ENCODE measurements at places on chromosomes 1 and 21. TPM values are rescaled to one million over a fixed set of nuclear protein-coding genes. Genes with fewer than 3 reads are reported as not detected.
A peak's percentile ranks its signal among the peaks of the same experiment; 100 is the strongest.

DNA sequence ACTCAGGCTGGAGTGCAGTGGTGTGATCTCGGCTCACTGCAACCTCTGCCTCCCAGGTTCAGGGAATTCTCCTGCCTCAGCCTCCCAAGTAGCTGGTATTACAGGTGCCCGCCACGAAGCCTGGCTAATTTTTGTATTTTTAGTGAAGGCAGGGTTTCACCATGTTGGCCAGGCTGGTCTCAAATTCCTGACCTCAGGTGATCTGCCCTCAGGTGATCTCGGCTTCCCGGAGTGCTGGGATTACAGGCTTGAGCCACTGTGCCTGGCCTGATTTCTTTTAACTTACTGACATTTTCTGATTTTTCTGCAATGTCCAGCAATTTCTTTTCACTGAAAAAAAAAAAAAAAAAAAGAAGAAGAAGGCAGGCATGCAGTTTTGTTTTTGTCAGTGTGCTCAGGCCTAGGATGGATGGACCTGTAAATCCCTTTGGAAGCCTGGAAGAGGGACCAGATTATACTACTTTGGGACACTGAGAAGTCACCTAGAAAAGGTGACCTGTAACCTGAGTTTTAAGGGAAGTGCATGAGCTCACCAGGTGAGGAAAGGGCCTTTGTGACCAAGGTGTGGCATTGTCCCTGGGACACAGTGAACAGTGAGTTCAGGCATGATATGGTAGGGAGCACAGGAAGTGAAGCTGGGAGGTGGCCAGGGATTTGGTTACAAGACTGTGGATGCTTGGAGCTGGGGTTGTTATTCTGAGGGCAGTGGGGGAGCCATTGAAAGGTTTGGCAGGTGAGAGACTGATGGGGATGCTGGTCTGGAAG, 2.7 kb upstream of the TMEM61 start:
- DNase-seq: no peak

- no peak for DNase-seq
These were observed 1.5 kb downstream of the GALNT2 start for GRCh38 chr1:230068621-230068873.

DNA sequence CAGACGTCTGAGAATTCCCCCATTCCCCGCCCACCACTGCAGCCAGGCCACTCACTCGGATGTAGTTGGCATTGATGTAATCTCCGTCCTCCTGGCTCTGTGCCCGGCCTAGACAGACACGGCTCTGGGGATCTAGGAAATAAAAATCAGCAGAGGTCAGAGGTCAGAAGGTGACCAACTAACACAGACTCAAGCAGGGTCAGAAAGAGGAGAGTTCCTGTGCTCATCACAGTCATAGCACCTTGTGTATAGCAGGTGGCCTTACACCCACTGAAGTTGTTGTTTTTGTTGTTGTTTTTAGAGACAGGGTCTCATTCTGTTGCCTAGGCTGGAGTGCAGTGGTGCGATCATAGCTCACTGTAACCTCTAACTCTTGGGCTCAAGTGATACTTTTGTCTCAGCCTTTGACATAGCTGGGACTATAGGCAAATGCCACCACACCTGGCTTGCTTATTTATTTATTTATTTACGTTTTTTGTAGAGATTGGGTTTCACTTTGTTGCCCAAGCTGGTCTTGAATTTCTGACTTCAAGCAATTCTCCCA, 4.9 kb downstream of the PTPN7 start:
- DNase-seq: no peak

DNA sequence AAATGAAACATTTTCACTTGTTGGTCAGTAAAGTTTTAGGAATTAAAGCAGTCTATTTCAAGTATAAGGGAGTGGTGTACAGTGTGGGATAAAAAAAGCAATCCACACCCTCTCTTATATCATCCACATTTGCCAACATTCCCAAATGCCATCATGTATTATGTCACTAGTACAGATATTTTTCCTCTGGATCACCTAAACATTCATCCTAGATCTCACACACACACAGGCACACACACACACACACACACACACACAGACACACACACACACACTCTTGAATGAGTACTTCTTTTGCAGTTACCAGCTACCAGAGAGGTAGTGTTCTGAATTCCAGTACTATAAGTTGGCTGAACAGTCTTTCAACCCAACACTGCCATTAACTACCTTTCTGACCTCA, 1369.1 kb upstream of the ADGRL4 start:
- no peak for DNase-seq

GRCh38 chr1:58397187-58397820, 149.2 kb downstream of the OMA1 start:
- DNase-seq: no peak

DNA sequence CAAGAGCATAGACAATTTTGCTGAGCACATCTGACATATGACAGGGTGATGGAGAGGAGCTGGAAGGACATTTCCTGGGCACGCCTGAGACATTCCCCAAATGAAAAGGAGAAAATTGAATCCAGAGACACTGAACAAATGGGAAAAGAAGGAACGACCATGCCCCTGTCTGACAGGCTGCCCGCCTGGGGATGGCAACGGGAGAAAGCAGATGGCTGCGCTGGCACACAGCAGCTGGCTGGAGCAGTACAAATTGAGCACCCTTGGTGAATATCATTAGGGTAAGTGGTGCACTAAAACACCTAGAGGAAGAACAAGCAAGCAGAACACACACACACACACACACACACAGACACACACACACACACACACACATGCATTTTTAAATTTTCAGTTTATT, 174.3 kb upstream of the DUSP10 start:
- no peak for DNase-seq

GRCh38 chr1:5568321-5568720, 423.9 kb downstream of the NPHP4 start:
- DNase-seq: no peak

DNA sequence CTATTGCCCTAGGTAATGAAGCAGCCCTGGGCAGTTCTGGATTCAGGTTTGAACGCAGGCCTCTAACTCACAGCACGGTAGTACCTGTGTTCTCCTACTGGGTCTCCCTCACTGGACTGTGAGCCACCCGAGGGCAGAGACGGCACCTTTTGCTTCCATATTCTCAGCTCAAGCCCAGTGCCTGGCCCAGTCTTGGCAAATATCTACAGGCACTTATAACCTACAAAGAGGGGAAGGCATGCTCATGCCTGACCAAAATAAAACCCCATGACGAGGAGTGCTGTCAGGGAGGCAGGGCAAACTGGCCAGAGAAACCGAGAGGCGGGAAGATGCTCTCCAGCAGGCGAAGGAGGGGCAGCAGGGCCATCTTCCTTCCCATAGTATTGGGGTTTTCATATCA, 91.1 kb downstream of the DDX20 start:
- DNase-seq: no peak

DNA sequence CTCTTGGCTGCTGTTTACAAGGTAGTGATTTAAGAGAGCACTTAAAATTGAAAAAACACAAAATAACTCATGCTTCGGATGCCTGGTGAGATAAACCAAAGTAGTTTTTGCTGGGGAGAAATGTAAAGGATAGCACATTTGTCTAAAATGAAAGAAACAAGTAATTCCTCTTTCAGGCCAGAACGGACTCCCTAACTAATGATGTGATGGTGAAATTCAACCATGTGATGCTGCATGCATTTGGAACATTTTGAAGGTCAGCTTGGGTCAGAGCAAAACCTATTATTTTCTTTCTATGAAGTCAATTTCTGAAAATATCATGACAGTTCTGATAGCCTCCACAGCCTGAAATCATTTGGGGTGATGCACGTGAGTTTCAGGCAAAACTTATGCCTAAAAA, 27.6 kb downstream of the NMNAT2 start:
- DNase-seq: no peak

DNA sequence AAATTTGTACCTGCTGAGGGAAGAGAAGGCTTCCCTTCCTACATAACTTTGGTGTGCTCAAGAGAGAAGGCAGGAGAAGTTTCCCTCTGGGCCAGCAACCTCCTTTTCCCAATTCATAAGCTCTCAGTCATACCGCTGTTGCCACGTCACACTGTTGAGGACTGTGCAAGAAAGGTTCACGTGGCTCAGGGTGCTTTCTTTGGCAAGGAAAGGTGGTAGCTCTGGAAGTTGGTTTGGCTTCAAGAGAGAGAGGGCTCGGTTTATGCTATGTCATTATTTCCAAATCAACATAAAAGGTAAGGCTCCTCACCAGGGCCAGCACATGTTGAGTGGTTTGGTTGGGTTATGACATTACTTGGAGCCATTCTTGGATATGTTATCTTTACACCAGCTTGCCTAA, 77.3 kb downstream of the TNFSF18 start:
- no peak for DNase-seq

DNA sequence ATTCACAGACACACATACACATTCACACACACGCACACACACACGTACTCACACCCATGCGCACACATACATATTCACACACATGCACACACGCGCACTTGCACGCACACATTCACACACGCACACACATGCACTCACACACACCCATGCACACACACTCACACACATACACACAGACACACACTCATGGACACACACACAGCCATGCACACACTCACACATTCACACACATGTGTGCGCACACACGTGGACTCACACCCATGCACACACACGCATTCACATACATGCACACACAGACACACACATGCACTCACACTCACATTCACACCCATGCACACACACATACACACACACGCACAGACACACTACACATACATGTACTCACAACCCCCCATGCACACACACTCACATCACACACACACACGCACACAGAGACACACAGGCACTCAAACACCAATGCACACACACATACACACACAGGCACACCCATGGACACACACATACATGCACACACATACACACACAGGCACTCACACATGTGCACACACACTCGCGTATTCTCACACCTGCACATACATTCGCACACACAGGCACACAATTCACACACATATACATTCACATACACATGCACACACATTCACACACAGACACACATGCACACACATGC, 589.1 kb downstream of the PTPRU start:
- DNase-seq: peak; percentile 15

- no peak for DNase-seq
These were observed 38.0 kb downstream of the LAMC1 start for GRCh38 chr1:183061194-183061593.

DNA sequence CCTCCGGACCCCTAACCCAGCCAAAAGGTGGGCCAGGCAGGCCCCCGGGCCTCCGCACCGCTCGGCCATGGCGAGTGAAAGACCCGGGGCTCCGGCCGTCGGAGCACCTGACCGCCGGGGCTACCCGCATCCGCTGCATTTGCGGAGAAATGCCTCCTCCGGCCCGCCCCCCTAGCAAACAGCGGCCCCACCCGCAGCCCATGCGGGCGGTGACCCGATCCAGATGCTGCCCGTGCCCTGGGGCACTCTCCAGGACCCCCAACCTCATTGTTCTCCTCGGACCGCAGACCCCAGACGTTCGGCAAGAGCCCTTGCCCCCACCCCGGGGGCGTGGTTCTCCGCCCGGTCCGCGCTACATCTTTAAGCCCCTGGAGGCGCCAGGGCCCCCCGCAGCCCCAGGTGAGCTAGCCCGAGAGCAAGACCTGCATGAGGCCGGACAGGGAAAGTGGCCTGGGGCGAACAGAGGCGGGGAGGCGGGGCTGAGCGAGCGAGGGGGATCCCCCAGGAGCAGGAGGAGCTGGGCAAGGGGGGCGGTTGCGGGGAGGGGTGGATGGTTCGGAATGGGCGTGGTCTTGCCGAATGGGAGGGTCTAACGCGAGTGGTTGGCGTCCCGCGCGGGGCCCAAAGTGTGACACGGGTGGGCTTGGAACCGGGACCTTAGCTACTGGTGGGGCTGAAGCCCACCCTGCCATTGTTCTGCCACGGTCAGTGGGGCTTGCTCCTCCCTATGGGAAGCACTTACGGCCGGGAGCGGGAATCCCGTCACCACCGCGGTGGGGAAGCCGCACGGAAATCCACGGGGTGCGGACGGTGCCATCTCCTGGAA, 6.3 kb upstream of the CRYBG2 start:
- DNase-seq: no peak

DNA sequence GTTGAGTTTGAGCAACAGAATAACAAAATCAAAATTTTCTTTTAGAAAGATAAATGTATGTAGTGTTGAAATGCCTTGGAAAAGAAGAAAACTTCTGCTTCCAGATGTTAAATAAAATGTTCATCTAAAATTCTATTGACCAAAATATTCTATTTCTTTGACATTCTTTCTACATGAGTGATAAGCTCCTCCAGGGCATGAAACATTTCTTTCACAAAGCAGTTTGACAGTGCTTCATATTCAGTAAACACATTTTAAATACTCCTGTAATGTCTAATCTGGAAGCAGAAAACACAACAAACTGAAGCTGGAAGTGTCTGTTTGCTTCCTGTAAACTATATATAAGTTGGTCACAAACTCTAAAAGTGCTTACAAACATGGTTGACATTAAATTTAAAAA, 61.5 kb downstream of the RGS21 start:
- DNase-seq: no peak

DNA sequence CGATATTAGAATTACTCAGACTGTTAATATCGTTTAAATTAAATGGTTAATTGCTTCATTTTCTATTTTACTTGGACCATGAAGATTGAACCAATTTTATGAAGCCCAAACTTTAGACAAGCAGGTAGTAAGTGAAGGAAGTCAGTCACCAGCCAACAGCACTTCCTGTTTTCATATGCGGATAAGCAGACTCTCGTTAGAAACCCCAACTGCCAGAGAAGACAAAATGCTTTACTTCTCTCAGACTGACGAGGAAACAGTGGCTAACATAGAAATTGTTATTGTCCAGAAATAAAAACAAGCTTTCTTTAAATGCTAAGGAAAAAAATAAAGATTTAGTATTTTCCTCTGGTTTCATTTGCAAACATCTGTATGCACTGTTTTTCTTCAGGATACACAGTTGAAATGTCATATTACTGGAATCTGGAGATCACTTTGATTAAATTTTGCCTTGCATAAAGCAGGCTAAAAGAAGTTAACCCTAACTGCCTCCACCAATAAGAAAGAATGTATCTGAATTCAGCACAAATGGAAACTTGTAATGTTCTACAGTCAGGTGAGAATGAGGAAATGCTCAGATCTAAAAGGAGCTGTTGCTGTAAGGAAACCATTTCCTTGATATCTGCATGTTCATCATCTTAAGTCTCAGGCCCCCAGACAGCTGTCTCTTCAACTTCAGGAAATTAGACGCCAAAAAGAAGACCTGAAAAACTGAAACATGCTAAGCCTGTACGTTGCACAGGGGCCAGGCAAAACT, 129.8 kb upstream of the SAMSN1 start:
- DNase-seq: no peak

GRCh38 chr1:108592030-108592759, 32.3 kb downstream of the EEIG2 start:
- DNase-seq: no peak

- DNase-seq: no peak
These were observed 16.2 kb downstream of the MIER1 start for GRCh38 chr1:66940981-66941380.

- no peak for DNase-seq
These were observed 563.0 kb upstream of the NEGR1 start for GRCh38 chr1:72845381-72845780.

MXRA8 gene
- 262 TPM for total RNA-seq

RHBG gene
- total RNA-seq: not detected

FAAP20 gene
- 43.0 TPM for total RNA-seq

NID1 gene
- total RNA-seq: 87.6 TPM

DCDC2B gene
- not detected for total RNA-seq

THEM5 gene
- not detected for total RNA-seq

BECN2 gene
- total RNA-seq: not detected

All from sciatic nerve (tissue), 2 donors.